Stimulated activated naive CD8-positive, alpha-beta T cell treated with anti-CD3 and anti-CD28 coated beads, Interleukin-15, amount 100 ng/mL, for 72 hours (primary cell): ENCODE measurements at places on chromosomes 7 and 10.

DNA sequence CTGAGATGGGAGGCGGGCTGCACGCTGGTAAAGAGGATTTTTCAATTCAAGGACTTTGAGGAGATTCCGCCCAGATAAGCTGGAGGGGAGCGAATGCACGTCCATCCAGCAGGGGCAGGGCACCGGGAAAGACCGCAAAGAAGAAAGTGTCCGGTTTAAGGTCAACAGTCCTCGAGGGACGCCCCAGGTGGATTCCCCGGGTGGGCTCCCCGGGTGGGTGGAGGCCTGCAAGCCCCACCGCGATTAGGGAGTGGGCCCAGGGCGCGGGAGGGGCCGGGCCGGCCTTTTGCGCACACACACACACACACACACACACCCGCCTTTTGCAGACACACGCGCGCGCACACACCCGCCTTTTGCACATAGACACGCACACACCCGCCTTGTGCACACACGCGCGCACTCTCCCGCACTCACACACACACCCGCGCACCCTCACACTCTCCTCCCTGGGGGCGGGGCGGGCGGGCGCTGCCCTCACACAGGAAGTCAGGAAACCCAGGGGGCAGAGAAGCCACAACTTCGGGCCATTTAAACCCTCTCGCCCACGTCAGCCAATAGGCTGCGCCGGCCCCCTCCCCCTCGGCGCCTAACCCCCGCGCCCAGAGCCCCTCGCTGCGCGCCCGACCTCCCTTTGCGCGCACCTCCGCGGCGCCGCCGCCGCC, 615 bp downstream of the ARHGAP12 start:
- DNase-seq = peak; percentile 45

DNA sequence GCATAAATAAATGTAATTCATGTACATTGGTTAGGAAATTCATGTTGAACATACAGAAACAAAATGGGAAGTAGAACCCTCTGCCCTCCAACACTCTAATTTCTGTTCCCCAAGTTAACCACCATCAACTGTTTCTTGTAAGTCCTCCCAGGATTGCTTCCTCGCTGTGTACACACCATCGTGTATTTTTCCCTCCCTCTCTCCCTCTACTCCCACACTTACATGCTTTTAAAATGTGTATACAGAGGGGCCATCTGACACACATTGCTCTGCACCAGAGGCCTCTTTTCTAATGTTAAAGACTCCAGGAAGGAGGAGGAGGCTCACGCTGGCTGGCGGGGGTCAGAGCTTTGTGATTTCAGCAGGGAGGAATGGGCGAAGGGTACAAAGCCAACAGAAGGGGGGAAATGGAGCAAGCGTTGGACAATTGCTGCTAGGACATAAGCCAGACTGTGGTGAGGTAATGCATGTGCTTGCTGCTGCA, 1.9 kb upstream of the EPHA1 start:
- no peak for DNase-seq

DNA sequence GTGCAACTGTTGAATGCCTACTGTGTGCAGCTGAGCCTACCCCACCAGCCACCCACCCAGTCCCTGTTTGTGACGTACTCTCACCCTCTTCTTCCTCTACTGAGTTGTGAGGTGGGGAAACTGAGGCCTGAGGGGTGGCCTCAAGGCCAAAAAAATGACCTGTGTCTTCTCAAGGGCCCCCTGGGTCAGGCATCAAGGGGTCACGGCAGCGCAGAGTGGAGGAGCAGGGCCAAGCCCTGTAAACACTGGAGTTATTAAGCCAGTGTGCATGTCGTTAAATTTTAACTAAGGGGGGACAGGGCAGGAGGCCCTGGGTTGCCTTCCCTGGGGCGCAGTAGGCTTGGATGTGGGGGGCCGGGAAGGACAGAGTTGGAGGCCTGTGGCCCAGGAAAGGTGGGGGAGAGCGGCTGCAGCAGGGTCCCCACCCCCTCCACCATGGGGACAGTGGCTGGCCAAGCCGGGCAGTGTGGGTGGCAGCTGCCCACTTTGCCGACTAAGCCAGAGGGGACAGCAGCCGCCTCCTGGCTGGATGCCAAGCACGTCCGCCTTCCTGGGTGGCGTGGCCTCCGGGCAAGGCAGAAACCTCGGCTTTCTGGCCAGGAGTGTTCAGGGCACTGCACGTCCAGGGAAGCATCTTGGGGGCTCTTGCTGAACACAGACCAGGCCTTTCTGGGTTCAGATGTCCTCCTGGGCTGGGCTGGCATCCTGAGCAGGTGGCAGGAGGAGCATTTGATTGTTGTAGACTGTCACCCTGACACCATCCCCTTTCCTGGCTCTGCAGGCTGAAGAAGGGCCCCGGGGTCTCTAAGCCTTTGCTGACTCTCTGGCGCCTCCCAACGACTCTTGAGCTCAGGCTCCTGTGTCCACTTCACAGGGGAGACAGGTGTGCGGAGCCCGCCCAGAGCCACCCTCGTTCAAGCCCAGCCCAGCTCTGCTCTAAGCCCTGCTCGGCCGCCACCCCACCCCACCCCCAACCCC, 1.9 kb downstream of the SLC29A4 start:
- DNase-seq = no peak

GRCh38 chr10:71631007-71631861, 88.3 kb downstream of the C10orf105 start:
- no peak for DNase-seq

GRCh38 chr7:92246360-92247101, 757 bp downstream of the ANKIB1 start:
- no peak for DNase-seq

DNA sequence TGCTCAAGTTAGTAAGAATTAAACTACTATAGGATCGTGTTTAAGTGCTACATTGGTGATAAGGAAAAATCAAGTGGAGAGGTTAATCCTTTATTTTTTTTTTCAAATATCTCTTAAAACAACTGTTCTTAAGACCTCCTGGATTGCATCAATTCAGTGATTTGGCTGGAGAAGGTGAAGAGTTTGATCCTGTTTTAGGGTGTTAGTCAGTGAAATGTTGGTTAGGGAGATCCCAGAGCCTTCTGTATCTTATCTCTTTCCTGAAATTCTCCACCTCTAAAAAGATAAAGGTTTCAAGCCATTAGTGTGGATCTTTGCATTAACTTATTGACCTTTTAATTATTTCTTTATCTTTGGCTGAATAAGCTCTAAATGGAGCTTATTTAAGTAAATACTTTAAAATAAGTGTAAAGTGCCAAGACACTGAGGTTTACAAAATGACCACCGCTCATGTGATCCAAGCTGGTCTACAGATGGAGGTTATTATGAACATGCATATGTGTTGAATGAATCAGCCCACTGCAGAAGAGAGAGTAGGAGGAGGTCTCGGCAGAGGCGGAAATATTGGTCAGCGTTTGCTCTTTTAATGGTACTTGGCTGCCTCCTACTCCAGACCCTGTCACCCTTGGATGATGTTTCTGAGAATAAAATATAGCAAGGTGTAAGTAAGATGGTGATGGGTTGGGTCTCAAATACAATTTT, 51.8 kb upstream of the BMPER start:
- no peak for DNase-seq

GRCh38 chr7:55992346-55992745, 28.0 kb downstream of the NIPSNAP2 start:
- no peak for DNase-seq

DNA sequence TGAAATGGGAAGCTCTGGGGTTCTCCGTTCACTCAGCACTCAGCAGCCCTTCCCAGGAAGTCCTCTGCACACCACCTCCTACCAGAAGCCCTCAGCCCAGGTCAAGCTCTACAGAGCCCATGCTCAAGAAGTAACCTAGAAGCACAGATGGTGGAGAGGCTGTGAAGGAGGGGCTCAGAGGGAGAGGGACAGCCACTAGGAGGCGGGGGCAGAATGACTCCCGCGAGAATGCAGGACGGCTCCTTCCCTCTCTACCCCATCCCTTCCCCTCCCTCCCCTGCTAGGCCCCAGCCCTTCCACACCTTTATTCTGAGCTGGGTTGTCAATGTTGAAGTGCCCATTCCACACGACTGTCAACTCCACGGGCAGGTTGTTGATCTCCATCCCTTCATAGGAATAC, 373.2 kb downstream of the PLXNA4 start:
- no peak for DNase-seq

DNA sequence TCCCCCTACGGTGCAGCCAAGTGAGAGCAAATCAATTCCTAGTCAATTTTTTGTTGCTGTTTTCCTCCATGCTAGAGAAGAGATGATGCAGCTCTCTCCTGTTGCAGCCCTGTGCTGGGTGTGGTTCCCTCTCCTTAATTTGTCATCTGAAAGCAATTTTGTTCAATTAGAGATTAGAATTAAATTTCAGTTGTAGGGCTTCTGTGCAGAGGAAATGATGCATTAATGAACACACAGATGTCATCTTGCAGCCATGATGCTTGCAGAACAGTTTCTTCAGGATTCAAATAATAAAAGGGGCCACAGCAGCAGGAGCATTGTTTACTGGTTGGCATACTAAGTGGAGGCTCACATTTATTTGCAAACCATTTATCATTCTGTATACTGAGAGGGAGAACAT, 266.0 kb downstream of the AUTS2 start:
- DNase-seq = no peak

DNA sequence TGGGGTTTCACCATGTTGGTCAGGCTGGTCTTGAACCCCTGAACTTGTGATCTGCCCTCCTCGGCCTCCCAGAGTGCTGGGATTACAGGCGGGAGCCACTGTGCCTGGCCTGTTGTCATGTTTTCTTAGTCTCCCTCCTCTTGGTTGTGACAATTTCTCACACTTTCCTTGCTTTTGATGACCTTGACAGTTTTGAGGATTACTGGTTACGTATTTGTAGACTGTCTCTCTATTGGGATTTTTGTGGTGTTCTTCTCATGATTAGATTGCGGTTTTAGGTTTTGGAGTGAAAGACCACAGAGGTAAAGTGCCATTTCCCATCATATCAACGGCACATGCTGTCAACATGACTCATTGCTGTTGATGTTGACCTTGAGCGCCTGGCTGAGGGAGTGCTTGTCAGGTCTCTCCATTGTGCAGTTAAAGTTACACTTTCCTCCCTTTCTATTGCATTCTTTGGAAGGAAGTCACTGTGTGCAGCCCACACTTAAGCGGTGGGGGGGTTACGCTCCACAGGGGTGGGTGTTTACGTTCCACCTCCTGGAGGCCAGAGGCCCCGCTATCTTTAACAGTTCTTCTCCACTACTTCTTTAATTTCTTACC, 10.8 kb downstream of the NEURL1 start:
- DNase-seq = peak; percentile 35

GRCh38 chr7:107718456-107719193, 25.3 kb upstream of the CBLL1 start:
- no peak for DNase-seq
